ENCODE measurements at places on chromosomes 12 and 14. TPM values are rescaled to one million over a fixed set of nuclear protein-coding genes. Genes with fewer than 3 reads are reported as not detected.

Gene PMCH
- total RNA-seq, result not detected

Gene PRH2
- total RNA-seq, result not detected

Gene OTX2
- total RNA-seq, result not detected

Gene EEA1
- 27.1 TPM for total RNA-seq

Gene MGP
- 0.44 TPM for total RNA-seq

Gene ALX1
- total RNA-seq, result not detected

Gene DLGAP5
- 41.5 TPM for total RNA-seq

Gene SLC4A8
- total RNA-seq, result 0.95 TPM

Gene MMP19
- total RNA-seq, result 5.2 TPM

Gene HNF1A
- not detected for total RNA-seq

Gene SSPN
- 0.51 TPM for total RNA-seq

Gene PTPRQ
- not detected for total RNA-seq

Gene CCDC196
- total RNA-seq, result not detected

Gene TESPA1
- total RNA-seq, result not detected

Gene ESR2
- 0.10 TPM for total RNA-seq

Gene HOXC11
- total RNA-seq, result 6.3 TPM

Gene PAX9
- total RNA-seq, result 0.18 TPM

Gene CDK17
- total RNA-seq, result 44.0 TPM

Gene RTL1
- not detected for total RNA-seq

Gene BICDL1
- 6.4 TPM for total RNA-seq

Gene SERPINA12
- total RNA-seq, result not detected

Gene HOXC12
- total RNA-seq, result 4.4 TPM

Gene NOVA1
- 0.03 TPM for total RNA-seq

Gene PXMP2
- total RNA-seq, result 31.5 TPM

Gene CACNA1C
- total RNA-seq, result not detected

Gene KCNJ8
- not detected for total RNA-seq

Gene LGALS3
- total RNA-seq, result 141 TPM
